ENCODE measurements at places on chromosomes 4 and X. TPM values are rescaled to one million over a fixed set of nuclear protein-coding genes. Genes with fewer than 3 reads are reported as not detected.

Gene BEX5
- 3.0 TPM for total RNA-seq

Gene PPP4R3C
- not detected for total RNA-seq

DNA sequence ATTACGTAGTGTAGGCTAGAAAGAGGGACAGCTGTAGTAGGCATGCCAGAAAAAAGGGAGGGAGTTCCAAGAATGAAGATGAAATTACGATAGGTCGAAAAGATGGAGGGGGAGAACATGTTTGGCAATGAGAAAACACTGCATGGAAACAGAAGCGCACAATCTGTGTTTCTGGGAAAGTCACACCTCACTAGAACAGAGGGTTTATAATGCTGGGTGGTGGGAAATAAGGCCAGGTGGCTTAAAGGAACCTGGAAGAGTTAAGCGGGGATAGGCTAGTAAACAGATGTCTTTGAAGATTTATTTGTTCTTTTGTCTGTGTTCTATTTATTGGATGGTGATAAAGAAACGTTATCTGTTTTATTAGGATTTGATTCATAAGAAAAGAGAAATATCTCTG is 29.1 kb downstream of the TRAPPC11 start:
- DNase-seq, result no peak

DNA sequence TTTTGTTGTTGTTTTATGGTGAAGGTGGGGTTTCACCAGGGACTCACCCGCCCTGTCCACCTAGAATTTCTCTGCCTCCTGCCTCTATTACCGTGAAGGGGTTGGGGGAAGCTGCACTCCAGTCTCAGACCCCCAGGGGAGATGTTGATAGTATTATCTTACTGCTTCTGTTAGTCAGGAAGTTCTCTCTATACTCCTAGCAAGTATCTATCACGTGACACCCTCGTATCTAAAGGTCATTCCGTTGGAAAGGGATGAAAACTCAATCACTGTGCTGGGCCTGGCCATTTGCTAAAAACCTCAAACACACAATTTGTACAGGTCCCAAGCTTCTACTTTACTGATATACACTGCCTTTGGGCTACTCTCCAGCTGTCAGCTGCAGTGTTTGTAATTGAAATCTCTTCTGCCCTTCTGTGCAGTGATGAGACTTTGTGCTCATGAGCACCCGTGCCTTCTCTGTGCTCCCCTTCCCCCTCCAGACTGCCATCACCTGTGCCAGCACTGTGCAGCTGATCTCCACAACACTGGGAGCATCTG is 188.5 kb upstream of the ANXA3 start:
- DNase-seq, result no peak

GRCh38 chr4:113383111-113383785 is 333.8 kb downstream of the ANK2 start:
- DNase-seq, result no peak

GRCh38 chr4:123352966-123353365 is 43.6 kb upstream of the SPRY1 start:
- DNase-seq, result no peak

DNA sequence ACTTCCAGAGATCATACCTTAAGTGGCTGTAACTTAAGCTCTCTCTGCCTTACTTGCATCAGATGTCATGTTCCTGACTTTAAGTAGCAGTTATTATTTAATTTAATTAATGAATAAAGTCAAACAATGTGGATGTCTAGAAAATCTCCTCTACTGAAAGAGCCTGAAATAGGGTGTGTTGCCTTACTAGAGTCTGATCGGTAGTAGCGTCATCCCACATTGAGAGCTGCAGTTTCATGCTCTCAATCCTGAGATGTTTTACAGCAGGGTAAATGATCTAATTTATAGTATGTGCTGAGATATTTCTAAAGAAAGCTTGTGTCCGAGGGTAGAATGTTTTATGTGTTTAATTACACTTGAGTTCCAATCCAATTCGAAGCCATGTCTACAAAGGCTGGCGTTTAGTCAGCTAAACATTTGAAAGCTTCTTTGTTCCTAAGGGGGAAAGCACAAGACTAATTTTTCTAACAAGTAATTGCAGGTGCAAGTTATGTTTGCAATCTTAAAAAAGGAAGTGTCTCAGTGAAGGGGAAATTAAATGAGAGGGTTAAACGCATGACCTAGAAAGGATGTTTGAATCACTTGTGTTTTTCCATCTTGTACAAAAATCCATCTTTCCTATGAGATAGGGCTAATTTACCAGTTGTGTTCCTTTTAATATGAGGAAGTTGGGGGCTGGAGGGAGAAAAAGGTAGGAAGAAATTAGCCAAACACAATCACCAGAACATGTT is 391.0 kb upstream of the MAGEB2 start:
- no peak for DNase-seq

- DNase-seq, result no peak
Observed at GRCh38 chr4:4775493-4776004, 83.9 kb upstream of the MSX1 start.

GRCh38 chrX:14934423-14934822 is 61.2 kb downstream of the MOSPD2 start:
- no peak for DNase-seq

DNA sequence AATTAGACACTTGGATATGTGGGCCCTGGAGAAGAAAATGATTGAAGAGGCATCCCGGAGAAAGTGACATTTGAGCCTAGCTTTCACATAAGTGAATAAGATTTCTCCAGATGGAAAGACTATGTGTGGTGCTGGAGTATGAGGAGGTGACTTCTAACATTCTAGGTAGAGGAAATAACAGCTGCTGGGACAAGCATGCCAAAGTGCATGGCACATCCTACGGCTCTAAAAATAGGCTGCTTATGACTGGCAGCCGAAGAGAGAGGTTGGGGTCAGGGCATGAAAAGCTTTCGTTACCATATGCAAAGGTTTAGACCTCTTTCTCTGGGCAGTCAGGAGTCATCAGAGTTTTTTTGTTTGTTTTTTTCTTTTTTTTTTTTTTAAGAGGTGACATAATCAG is 142.0 kb downstream of the SOX3 start:
- no peak for DNase-seq

- DNase-seq, result no peak
Observed at GRCh38 chrX:132689612-132690563, 201.1 kb upstream of the MBNL3 start.

DNA sequence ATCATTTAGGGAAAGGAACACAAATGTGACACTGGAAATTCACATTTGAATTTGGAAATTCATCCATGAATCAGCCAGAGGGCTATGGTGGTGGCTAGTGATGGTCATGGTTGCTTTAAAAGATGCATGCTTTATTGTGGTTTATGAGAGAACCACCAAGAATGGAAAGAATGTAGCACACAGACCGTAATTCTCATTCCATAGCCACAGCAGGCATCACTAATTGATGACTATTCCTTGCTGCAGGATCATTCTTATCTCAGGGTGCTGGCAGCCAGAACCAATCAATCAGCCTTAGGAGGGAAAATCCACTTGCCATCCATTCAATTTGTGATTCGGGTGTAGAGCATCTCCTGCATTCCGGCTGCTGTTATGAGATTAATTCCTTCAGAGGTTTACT is 115.6 kb downstream of the DHRSX start:
- peak; percentile 33 for DNase-seq

Gene FREM3
- total RNA-seq, result not detected

Gene USP17L28
- not detected for total RNA-seq

DNA sequence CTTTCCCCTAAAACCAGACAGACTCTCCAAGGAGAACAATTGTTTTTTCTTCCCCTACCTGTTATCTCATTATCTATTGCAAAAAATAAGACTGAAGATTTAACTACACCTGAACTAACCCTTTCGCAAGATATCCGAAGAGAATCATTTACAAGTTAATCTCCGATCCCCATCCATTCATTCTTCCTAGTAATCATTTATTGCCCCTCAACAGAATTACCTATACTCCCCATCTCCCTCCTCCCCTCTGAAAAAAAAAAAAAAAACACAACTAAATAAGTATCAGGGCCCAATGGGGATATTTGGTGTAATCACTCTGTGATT is 28.9 kb upstream of the AP1S2 start:
- no peak for DNase-seq

Gene ANKRD50
- total RNA-seq, result 11.0 TPM

DNA sequence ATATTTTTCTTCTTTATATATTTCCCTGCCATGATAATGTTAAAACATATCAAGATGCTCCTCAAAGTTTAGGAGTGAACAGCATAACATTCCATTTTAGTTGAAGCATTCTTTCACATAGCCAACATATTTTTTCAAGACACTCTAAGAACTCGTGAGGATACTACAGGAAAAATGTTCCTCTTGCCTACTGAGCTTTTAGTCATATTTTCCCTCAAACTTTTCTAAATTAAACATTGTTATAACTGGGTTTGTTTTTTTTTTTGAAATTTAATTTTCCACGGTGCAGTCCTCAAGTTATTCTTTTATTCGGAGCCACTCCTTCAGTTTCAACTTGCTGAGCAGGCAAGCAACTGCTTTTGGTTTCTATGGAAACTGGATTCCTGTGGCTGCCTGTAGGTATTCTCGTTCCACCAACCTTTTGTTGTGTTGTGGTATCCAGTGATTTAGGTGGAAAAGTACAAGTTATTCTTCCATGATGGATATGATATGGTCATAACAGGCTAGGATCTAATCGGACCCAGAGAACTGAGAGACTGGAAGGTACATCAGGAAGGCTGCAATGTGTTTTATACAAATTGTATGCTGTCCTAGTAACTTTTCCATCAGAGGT is 248.0 kb downstream of the TRIML1 start:
- no peak for DNase-seq

DNA sequence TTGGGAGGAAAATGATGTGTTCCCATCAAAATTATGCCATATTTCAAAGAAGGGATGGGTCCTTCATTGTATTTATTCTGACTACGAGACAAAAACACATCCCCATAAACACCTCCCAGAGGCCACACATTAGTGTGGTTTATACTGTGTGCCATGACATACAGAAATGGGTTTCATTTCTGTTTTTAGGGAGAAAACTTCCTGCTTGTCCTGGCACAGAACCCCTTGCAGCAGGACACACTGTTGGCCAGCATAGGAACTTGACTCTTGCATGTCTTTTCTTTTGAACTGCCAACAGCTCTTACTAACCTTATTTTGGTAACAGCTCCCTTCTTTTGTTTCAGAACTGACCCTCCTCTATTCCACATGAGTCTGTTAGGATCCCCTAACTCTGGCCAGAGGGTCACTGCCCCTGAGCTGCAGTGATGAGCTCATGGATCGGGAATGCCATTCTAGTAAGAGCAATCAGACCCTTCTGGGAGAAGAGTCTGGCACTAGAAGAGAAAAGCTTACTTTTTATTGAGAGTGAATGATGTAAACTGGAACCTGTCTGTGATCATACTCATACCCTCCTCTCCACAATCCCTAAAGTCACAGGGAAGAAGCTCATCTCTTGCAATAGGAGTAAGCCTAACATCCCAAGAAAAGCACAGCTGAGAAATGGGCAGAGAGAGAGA is 86.4 kb downstream of the SMIM20 start:
- no peak for DNase-seq

DNA sequence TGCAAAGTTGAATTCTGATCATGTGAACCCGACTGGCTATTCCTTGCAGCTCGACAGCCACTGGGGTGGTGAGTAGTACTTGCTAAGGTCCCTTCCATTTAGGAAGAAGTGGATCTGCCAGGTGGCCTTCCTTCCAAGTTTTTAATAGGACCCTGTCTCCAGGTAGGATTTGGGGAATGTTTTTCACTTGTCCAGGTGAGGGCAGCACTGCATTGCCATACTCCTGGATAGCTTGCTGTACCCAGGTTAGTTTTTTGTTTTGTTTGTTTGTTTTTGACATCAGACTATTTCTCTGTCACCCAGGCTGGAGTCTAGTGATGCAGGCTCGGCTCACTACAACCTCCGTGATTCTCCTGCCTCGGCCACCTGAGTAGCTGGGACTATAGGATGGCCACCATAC is 29.8 kb downstream of the SAGE1 start:
- DNase-seq, result peak; percentile 8

Gene ENAM
- total RNA-seq, result not detected

GRCh38 chr4:161496-162284 is 37.4 kb downstream of the ZNF718 start:
- DNase-seq, result no peak

Gene PPEF2
- not detected for total RNA-seq

- no peak for DNase-seq
Observed at GRCh38 chrX:135985973-135986310, 707 bp downstream of the SLC9A6 start.

GRCh38 chrX:16920075-16920474 is 26.4 kb upstream of the REPS2 start:
- DNase-seq, result no peak

GRCh38 chr4:89316211-89316610 is 8.6 kb upstream of the GPRIN3 start:
- no peak for DNase-seq

- DNase-seq, result no peak
Observed at GRCh38 chrX:46882266-46882665, 30.0 kb upstream of the JADE3 start.

Gene CORIN
- 0.12 TPM for total RNA-seq

DNA sequence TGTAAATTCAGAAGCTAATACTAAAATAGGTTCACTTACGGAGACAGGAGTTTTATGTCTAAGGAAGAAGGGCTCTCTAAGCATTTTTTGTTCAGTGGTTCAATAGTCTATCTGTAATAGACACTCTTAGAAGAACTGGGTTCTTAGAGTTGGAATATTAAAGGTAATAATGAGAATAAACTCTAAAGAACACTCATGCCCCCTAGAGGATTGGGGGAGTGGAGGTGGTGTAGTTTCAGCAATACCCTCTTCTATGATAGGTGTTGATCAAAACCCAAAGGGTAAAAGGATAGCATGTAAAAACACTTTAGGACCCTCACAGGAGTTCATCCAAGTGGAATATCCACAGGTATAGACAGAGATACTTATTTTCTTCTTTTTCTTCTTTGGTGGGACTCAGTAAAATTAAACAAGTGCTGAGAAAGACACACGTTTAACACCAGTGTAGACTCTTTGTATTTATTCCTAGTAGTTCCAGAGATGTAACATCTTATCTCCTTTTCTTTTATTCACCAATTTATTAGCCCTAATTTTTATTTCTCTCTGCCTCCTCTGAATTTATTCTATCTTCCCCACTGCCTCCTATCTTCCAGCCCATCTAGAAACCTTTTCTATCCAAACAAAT is 25.7 kb upstream of the MND1 start:
- DNase-seq, result peak; percentile 57

GRCh38 chr4:66182636-66183035 is 512.3 kb upstream of the EPHA5 start:
- no peak for DNase-seq

Gene FOXR2
- not detected for total RNA-seq

DNA sequence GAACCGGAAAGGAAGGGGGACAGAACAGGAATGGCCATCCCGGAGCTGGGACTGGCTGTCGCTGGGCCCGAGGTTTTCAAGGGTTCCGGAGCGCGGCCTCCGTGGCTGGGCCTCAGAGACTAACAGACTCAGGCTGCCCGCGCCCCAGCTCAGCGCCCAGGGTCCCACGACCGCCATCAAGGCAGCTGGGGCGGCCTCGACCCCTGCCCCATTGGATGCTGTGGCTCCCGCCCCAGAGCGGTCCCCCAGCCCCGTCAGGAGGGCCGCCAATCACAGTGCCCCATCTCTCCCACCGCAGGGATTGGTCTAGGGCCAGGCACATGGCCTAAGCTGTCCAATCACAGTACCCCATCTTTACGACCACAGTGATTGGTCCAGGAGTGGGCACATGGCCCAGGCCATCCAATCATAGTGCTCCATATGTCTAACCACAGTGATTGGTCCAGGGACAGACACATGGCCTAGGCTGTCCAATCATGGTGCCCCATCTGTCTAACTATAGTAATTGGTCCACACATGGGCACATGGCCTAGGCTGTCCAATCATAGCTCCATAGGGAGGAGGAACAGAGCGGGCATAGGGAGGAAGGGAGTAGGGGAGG is 105.3 kb upstream of the NKX1-1 start:
- no peak for DNase-seq

- DNase-seq, result no peak
Observed at GRCh38 chrX:111200327-111200726, 70.0 kb downstream of the CAPN6 start.

Gene ZNF732
- not detected for total RNA-seq
